Fibroblast of villous mesenchyme (primary cell): ENCODE measurements at places on chromosomes 16 and 17. TPM values are rescaled to one million over a fixed set of nuclear protein-coding genes. Genes with fewer than 3 reads are reported as not detected.

DNA sequence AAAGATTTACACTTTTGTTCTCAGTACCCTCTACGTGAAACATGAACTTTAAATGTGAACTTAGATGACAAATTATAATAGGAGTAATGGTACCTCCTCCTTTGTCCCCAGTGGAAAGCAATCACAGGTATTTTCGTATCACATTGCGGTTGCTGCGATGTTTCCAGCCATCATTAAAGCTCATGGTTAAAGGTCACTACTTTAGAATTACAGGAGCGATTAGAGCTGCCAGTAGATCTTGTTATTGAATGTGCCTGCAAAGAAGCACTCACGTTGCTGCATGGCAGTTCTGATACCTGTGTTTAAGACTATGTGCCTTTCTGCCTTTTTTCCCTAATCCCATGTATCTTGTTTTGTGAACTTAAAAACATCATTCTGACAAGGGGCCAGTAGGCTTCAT, 301.0 kb downstream of the CPPED1 start:
- DNase-seq = no peak

GRCh38 chr17:9086577-9086976, 65.3 kb downstream of the NTN1 start:
- no peak for DNase-seq

- DNase-seq = peak; percentile 59
Observed at GRCh38 chr16:73058616-73059409, 10.9 kb upstream of the ZFHX3 start.

DNA sequence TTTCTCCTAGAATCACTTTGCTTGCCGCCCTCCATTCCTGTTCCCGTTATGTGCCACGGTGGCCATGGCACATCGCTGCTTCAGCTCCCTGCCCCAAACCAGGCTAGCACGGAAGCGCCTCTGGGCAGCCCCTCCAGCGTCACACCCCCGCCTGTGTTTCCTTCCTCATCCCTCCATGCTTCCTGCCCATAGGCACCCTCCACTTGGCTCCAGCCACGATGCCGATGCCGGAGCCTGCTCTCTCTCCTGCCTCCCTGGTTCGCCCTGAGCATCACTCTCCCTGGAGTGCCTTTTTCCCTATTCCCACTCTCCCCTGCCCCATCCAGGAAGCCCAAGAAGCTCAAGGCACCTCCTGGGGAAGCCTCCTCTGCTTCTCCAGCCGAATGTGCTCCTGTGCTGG, 3.2 kb upstream of the ARHGAP23 start:
- no peak for DNase-seq

DNA sequence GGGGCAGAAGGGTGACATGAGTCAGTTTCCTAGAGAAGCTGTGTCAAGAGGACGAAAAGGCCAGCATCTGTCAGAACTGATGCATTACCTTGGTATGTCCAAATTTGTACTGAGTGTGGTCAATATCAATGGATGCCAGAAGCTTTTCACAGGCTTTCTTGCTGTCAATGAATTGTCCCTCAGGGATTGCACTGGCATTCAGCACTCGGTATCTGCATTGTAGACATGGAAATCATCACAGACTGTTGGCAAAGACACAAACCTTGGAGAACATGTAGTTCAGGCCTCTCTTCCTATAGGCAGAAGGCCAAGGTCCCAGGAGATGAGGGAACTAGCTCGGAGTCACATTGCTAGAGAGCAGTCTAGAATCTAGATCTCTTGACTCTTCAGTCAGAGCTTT, 16.6 kb downstream of the MYH3 start:
- no peak for DNase-seq

The KRT15 gene
- 0.43 and 1.3 TPM in 2 replicates for total RNA-seq

The TSEN54 gene
- total RNA-seq = 11.3 and 12.1 TPM in 2 replicates

The ACE gene
- 1.3 and 1.7 TPM in 2 replicates for total RNA-seq

The OR4D1 gene
- under 0.01 TPM in 1 of 2 replicates, not detected in the other for total RNA-seq
